ENCODE measurements at places on chromosomes 3 and 15.

DNA sequence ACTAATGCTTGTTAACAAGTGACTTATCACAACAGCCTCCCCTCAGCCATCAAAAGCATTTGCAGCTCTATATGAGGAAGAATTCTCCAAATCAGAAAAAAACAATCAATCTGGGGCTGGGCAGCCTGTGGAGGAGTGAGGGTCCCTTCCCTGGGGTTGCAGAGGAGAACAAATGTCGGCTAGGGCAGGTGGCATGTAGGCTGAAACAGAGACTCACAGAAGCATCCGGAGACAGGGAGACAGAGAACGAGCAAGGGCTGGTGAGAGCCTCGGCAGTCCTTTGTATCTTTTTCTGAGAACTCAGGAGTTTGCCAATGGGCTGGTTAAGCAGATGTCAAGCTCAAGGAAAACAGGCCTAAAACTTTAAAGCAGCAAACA, 15.8 kb downstream of the ITGA11 start:
- no peak for DNase-seq

DNA sequence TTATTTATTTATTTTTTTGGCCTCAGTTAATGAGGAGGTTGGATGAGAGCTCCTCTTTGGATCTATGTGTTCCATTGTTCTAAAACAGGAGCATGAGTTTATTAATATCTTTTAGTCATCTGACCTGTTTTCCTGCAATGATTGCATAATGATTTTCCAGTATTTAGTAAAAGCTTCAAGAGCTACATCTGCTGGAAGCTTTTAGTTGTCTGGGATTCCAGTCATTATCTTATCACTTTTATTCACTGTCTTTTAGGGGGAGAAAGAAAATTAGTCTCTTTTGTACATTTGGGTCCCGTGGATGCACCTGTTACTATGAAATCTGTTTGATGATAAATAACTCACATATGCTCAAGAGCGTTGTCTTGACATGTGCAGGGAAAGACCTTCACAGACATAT, 1270.0 kb downstream of the ROBO1 start:
- no peak for DNase-seq

DNA sequence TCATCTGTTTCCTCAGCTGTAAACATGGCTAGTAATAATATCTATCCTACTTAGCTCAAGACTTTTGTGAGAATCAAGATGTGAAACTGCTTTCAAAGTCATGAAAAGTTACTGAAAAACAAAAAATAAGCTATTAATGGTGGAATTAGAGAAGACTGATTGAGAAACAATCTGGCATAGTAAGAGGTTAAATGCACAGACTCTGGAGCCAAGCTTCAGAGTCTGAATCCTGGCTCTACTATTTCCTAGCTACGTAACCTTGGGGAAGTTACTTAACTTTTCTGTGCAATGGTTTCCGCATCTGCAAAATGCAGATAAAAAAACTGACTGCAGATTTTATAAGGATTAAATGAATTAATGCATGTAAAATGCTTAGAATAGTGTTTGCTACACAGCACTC, 28.8 kb downstream of the LRRFIP2 start:
- DNase-seq = no peak

DNA sequence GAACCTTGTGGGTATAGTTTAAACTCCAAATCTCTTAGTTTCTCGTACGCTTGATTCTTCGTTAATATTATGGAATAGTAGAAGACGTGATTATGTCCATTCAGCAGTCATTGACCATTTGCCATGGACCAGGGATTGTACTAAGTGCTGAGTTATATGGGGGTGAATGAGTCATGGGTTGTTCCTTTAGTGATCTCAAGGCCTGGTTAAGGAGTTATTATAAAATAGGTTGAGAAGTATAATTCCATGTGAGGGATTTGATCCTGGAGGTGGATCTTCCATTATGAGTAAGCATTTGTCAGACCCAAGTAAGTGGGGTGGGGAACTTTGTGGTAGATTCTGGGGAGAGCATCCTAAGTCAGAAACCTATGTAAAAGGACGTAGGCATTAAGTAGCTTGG, 15.4 kb downstream of the NR2C2 start:
- no peak for DNase-seq

DNA sequence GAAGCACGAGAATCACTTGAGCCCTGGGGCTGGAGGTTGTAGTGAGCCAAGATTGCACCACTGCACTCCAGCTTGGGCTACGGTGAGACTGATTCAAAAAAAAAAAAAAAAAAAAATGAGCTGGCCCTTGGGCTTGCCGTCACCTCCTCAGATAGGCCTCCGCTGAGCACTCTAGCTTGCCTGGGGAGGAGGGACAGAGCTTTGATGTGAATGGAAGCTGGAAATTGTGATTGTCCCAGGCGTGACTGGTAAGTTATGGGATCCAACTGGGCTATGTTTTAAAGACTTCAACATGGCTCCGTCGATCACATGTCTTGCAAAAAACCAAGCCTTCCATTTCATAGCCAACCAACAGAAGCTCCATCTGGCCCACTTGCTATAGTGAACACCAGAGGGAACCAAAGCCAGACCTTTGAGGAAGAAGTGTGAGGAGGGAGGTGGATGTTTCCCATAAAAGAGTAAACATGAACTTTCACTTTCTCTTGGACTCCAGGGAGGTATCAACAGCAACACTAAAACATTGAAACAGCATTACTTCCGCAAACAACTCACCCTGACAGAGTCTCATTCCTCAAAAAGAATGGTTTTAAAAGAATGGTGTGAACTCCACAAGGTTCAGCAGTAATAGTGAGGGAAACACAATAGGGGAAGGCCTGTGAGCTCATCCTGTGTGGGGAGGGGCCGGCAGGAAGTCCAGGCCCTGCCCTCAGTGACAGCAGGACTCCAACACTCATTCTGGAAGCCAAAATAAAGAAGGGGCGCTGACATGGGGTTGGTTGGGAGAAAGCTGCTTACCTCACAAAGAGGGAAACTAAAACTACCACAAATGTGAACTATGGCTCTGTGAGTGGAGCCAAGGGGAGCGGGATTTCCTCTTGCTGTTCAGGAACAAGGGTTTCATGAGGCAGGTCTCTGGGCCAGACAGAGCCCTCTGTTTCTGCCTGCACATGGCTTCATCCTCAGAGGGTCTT, 59.2 kb upstream of the IL12A start:
- no peak for DNase-seq

DNA sequence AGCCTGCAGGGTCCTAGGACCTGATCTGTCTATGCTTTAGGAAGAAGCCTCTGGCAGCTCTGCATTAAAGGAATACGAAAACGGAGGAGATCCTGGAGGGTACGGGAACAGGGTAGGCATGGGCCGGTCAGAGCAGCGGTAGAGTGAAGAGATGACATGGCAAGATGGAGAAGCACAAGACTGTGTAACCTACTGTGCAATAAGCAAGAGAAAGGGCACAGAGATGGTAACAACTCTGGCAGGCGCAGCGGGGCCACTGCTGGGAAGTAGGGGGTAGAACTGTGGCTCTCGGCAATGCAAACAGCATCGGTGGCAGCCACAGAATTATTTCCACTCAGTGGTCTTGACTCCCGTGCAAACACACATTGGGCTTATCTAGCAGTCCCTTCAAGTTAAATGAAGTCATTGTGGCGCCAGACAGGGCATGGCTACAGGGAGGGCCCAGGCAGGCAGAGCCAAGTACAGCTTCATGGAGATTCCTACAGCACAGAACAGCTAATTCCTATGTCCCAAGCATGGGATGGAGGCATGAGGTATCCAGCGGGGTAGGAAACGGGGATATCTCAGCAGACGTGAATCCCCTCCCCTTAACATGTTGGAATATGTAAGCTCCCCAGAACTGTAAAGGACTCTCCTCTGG, 28.8 kb downstream of the WHAMM start:
- DNase-seq = no peak

GRCh38 chr3:122284486-122284885, 40.6 kb upstream of the CSTA start:
- no peak for DNase-seq

GRCh38 chr3:37766797-37767776, 94.6 kb upstream of the CTDSPL start:
- DNase-seq = no peak

- DNase-seq = no peak
Observed at GRCh38 chr3:31853580-31853979, 127.5 kb downstream of the OSBPL10 start.

- DNase-seq = no peak
Observed at GRCh38 chr3:9332250-9333030, 30.4 kb upstream of the THUMPD3 start.

GRCh38 chr3:98557324-98558010, 25.7 kb downstream of the GPR15 start:
- DNase-seq = no peak

DNA sequence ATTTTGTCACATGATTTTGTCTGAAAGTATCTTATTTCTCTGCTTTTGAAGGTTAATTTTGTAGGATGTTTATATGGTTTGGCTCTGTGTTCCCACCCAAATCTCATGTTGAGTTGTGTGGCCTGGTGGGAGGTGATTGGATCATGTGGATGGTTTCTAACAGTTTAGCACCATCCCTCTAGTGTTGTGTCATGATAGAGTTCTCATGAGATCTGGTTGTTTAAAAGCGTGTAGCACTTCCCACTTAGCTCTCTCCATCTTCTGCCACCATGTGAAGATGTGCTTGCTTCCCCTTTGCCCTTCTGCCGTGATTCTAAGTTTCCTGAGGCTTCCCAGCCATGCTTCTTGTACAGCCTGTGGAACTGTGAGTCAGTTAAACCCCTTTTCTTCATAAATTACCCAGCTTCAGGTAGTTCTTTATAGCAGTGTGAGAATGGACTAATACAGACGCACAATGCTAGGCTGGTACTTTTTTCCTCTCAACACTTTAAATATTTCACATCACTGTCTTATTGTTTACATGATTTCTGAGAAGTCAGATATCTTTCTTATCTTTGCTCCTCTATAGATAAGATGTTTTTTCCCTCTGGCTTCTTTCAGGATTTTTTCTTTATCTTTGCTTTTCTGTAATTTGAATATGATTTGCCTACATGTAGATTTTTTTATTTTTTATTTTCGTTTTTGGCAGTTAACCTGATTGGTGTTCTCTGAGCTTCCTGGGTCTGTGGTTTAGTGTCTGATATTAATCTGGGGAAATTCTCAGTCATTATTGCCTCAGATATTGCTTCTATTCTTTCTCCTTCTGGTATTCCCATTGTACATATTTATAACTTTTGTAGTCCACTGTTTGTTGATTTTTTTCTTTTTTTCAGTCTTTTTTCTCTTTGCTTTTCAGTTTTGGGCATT, 22.2 kb downstream of the BTD start:
- DNase-seq = no peak

DNA sequence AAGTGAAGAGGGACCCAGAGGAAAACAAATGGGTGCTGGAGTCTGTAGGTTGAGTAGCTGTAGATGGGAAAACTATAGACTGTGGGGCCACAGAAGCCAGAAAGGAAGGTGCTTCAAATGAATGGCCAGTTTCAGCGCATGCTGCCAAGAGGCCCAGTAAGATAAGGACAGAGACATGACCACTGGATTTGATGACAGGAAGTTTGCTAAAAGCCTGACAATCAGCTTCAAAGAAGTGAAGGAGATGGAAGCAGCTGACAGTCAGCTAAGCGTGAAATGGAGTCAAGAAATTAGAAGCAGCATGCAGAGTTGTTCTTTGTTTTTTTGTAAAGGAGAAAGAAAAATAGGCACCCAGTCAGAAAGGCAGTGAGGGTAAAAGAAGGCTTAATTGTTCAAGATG, 24.9 kb downstream of the TXNRD3 start:
- no peak for DNase-seq

DNA sequence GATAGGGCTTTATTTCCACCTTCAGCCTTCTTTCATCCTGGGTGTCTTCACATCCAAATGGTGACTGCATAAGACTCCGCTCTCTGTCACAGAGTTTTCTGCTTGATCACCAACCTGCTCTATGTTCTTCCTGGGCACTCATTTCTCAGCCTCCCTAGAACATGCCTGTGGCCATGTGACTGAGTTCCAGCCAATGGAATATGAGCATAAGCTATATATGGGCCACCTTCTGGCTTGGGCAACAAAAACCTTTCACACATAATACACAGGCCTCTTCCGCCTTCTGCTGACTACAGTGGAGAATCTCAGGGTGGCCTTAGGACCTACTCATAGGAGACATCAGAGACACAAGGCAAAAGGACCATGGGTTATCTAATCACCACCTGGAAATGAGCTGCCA, 51.2 kb upstream of the MED12L start:
- no peak for DNase-seq

- no peak for DNase-seq
Observed at GRCh38 chr3:144270100-144270499, 298.5 kb downstream of the DIPK2A start.

DNA sequence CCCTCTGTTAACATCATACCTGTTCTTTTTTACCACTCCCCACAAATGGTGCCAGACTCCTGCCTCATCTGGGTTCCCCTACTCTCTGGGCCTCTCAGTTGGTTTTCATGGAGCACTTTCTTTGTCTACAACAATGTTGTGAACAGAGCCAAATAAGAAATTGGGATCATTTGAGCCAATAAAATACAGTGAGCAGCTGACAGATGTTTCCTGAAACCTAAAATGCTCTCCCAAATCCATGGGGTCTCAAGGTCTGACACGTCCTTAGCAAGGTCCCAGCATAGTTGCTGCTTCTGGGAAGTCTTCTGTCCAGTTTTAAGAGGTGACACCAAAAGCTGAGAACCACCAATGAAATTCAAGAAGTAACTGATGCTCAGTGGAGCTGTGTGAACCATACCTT, 1.7 kb downstream of the NMNAT3 start:
- DNase-seq = no peak
